Lung (tissue), 17 donors: ENCODE measurements at places on chromosomes 4 and X. TPM values are rescaled to one million over a fixed set of nuclear protein-coding genes. Genes with fewer than 3 reads are reported as not detected.

GUCY1A1 gene
- total RNA-seq: 48.9 TPM

GRCh38 chr4:55116450-55116849 lies 8.9 kb downstream of the KDR start:
- no peaks in the 10 kb centered on the region for H3K27me3 ChIP-seq
- H3K4me1 ChIP-seq: no peaks in the 10 kb centered on the region
- DNase-seq: peak; percentile 53
- H3K27ac ChIP-seq: no peak overlapping the region
- H3K4me3 ChIP-seq: no peak overlapping the region

GRCh38 chr4:121777625-121778024 lies 12.7 kb upstream of the SMIM43 start:
- no peak overlapping the region for H3K27ac ChIP-seq
- DNase-seq: no peak
- H3K4me1 ChIP-seq: peaks cover 4% of the 10 kb centered on the region

SLC30A9 gene
- total RNA-seq: 49.1 TPM

DNA sequence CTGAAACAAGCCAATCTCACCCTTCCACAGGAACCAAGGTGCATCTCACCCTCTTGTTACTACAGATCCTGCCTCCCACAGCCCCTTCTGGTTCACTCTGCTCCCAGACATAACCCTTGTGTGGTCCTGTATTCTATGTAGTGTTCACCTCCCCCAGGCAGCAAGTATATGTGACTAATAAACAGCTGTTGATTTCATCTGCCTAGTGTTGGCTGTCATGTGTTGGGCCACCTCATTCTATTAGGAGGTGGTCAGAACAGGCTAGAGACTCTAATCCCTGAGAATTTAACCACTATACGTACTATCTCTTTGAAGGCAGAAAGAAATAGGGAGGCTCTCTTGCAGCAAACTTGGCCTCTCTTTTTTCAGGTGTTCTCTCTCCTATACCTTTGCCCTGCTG lies 134.3 kb upstream of the RPL34 start:
- no peak for DNase-seq
- no peaks in the 10 kb centered on the region for H3K36me3 ChIP-seq
- no peak overlapping the region for H3K4me3 ChIP-seq
- no peak overlapping the region for H3K27ac ChIP-seq
- H3K27me3 ChIP-seq: no peaks in the 10 kb centered on the region
